ENCODE measurements at places on chromosomes 7 and 10.

DNA sequence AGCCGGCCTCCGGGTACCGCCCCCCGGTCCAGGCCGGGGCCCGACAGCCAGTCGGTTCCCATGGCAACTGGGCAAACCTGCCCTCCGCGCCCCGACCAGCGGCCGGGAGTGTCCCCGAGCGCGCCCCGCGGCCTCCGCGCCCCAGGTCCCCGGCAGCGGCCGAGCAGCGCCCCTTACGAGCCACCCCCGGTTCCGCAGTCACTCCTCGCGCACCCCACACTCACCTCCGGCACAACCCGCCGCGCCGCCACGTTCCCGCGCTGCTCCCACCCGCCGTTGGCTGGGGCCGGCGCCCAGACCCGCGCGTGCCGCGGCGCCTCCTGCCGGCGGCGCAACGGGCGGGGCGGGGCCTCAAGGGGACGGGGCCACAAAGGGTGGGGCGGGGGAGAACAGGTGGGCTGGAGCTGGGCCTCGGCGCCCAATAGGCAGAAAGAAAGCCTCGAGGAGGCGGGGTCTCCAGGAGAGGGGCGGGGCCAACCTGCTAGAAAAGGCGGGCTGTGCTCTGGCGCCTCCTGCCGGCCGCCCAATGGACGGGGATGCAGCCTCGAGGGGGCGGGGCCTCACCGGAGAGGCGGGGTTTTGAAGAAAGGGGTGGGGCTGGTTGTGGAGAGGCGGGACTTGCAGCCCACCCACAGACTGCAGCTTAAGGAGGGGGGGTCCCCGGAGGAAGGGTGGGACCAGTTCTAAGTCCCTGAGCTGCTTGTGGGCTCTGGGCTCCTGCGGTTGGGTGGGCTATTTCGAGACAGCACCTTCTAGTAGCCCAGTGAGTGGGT, at the start of gene RADIL:
RADIL (minus strand) TSS at position 345 of the 773 bp plus-strand sequence. CDS start 5,577 bp downstream, outside the sequence.
- DNase-seq: peak; percentile 56

DNA sequence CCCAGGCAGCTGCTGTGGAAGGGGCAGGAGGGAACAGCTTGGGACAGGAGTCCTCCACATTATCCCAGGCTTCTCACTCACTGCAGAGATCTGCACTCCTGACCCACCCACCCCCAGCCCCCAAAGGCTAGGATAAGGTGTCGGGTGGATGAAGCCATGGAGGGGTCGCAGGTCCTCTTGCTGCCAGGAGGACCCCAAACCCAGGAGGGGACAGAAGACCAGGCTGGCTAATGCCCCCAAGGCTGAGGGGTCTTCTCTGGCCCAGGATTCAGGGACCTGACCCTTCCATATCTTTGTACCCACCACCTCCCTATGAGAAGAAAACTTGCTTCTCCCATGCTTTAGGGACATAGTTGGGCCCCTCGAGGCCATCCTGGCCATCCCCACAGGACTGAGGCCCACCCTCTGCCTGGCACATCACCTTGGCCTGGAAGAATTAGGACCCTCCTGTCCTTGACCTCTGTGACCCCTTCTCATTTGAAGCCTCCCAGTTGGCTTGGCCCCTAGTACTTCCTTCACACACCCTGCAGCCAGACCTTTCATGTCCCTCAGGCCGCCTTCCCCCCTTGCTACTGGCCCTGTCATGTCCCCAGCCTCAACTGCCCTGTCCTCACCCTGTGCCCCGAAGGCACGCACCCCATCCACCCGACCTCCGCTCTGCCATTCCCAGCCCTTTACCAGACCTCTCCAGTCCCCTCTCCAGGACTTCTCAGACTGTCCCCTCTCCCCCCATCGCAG, 21.6 kb downstream of the KCNH2 start:
- DNase-seq: no peak

DNA sequence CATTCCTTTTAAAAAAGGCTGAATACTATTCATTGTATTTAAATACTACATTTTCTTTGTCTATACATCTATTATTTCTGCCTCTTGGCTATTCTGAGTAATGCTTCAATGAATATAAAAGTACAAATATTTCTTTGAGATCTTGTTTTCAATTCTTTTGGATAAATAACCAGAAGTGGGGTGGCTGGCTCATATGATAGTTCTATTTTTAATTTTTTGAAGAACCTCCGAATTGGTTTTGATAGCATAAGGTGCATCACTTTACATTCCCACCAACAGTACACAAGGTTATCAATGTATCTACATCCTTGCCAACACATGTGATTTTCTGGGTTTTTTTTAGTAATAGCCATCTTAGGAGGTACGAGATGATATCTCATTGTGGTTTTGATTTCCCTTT, 72.5 kb downstream of the ZNF277 start:
- DNase-seq: no peak

- DNase-seq: no peak
These were observed 56.3 kb downstream of the CCNY start for GRCh38 chr10:35392482-35393228.

GRCh38 chr7:18896343-18896975, 221.0 kb downstream of the TWIST1 start:
- DNase-seq: no peak

DNA sequence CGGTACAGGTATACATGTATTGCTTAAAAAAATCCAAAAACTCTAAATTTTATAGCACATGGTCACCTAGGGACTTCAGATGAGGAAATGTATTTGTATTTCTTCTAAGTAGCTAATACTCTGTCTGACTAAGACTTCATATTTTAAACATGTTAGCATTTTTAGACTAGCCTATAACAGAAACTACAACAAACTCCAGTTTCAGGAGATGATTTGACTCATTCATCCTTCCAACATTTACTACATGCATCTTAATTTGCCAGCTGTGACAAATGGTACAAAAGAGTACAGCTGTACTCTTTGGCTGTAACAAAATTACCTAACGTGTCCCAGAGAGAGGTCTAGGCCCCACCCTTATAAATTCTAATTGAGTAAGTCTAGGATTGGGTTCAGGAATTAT, 22.2 kb downstream of the TMEM209 start:
- DNase-seq: no peak

DNA sequence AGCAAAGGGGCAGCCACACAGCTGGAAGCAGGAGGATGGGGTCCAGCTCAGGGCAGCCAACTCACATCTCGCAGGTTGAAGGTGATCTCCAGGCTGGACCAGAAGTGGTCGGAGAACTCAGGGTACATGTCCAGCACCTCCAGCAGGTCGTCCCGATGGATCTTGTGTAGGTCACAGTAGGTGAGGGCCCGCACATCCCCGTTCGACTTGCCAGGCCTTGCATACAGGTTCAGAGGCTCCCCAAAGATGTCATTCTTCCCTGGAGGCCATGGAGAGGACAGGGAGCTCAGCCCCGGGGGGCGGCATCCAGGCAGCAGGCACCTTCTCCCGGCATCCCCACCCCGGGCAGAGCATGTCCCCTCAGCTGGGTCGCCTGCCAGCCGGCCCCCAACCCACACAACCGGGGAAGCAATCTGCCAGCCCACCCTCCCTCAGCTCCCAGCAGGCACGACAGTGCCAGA, 29.3 kb downstream of the KCNH2 start:
- no peak for DNase-seq

DNA sequence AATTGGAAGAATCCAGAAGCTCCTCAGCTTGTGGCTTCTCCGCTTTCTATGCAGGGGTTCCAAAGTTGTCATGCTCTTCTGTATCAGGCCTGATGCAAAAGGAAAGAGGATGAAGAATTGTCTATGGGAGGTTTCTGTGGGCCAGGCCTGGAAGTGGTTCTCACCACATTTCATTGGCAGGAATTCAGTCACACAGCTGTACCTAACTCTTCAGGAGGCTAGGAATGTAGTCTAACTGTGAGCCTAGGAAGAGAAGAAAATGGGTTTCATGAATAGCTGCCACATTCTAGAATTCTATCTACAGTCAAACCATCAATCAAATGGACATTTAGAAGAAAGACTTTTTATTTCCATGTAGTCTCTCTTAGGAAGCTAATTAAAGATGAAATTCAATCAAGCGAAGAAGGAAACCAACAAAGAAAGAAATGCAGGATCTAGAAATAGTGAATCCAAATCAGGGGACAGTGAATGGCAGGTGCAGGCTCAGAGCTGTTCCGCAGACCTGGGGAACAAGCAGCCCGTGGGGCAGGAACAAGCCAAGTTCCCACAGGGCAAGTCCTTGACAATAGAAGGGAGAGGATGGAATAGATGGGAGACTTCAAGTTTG, 25.4 kb upstream of the USP6NL start:
- no peak for DNase-seq

GRCh38 chr7:18290223-18290622, 205.3 kb upstream of the HDAC9 start:
- DNase-seq: no peak

DNA sequence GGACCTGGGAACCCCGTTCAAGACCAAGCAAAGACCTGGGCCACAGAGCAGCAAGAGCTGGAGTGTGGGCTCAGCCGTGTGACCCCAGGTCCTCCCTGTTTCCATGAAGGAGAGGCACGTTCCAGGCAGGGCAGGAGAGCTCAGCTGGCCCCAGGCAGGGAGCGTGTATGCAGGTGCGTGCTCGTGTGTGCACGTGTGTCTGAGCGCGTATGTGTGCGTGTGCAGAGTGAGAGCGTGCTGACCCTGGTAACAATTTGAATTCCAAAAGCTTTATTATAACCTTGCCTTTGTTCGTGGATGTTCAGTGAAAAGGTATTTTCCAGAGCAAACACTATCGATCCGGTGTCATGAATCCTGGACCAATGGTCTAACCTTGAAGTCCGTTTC, 54.6 kb downstream of the FOXL3 start:
- no peak for DNase-seq

- DNase-seq: no peak
These were observed 21.1 kb upstream of the SH2D4B start for GRCh38 chr10:80516506-80517075.

- no peak for DNase-seq
These were observed 48.5 kb upstream of the KCNMA1 start for GRCh38 chr10:77686096-77686495.

DNA sequence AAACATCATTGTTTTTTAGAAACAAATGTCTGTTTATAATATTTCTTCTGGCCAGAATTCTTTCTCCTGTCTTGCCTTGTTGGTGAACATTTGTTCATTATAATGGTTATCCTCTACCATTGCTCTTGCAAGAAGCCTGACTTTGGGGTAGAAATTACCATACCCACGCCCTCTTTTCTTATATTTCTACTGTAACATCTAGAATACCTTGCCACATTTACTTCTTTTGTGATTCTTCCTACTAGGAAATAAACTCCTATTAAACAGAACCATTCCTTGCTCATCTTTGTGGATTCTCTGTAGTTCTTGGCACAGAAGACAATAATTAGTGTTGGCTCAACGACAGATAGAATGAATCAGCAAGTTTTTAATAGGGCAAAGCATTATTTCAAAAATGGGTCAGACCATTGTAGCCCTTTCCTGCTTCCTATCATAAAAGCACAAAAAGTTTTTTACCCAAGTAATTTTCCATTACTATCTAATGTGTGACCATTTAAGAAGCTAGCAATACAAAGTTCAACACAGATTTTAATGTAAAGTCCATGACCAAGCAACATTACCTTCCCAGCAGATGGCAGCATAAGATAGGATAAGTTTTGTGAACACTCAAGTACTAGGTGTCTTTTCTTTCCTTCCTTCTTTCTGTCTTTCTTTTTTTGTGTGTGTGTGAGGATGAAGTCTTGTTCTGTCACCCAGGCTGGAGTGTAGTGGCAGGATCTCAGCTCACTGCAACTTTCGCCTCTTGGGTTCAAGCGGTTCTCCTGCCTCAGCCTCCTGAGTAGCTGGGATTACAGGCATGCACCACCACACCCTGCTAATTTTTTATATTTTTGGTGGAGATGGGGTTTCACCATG, 270.4 kb downstream of the HGF start:
- no peak for DNase-seq

- no peak for DNase-seq
These were observed 13.8 kb upstream of the TMEM120A start for GRCh38 chr7:76008156-76008687.

- peak; percentile 38 for DNase-seq
These were observed 789 bp downstream of the PDGFA start for GRCh38 chr7:518630-519483.

DNA sequence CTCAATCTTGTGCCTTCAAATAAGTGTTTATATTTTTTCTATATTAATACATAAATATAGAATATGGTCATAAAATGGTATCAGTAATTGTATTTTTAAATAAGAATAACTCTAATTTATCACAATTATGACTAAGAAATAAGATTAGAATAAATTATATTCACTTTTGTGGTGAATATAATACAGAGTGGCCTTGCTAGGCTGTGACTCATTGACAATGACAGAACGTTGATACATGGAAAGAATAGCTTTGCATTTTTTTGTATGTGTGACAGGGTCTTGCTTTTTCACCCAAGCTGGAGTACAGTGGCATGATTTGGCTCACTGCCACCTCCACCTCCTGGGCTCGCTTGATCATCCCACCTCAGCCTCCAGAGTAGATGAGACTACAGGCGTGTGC, 47.8 kb upstream of the PCLO start:
- DNase-seq: no peak

DNA sequence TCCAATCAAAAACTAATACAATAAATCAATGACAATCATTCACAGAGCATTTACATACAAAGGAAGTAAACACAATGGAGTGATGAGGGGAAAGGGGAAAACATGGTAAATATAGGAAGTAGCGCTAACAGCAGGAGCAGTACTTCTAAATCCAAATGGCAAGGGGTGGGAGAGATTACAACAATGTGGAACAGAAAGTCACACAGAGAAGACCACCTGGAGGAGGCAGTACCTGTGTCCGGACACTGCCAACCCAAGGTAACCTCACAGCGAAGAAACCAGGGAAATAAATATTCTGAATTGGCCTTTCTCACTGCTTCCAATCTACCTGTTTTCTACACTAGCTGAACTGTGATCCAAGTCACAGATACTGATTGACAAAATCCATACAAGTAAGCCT, 58.2 kb downstream of the ABI1 start:
- DNase-seq: no peak

DNA sequence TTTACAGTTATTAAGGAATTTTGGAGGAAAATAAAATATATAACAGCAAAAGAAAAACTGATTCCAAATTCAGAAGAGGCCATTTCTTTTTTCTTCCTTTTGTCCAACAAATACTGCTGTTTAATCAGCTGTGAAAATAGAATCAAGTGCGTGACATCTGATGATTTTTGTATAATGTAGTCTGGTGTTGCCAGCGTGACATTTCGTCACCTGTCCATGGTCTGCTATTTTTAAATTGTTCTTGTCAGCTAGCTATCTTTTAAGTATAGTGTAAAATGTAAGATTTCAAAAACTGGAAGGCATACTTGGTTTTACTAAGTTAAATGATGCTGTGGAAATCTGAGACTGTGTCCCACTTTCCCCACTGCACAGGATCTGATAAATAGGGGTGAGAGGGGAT, 105.9 kb downstream of the CPEB3 start:
- no peak for DNase-seq

DNA sequence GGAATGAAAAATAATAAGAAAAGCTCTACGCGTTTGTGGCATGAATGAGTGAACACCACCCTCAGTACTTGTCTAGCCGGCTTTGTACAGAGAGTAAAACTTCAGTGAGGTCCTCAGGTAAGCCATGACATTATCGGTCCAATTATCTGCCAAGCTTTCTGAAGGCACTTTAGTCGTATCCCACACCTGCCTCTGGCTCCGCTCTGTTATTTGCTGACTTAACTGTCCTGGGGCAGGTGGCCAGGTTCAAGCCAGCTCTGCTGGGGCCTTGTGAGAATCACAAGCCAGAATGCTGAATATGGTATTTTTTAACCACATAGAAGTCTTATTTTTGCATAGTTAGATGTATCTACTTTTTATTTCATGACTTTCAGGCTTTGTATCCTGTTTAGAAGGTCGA, 66.0 kb upstream of the FHIP2A start:
- no peak for DNase-seq

GRCh38 chr7:80869106-80869784, 49.6 kb downstream of the SEMA3C start:
- no peak for DNase-seq
